HFF-Myc (cell line): ENCODE measurements at places on chromosomes 4 and X.

DNA sequence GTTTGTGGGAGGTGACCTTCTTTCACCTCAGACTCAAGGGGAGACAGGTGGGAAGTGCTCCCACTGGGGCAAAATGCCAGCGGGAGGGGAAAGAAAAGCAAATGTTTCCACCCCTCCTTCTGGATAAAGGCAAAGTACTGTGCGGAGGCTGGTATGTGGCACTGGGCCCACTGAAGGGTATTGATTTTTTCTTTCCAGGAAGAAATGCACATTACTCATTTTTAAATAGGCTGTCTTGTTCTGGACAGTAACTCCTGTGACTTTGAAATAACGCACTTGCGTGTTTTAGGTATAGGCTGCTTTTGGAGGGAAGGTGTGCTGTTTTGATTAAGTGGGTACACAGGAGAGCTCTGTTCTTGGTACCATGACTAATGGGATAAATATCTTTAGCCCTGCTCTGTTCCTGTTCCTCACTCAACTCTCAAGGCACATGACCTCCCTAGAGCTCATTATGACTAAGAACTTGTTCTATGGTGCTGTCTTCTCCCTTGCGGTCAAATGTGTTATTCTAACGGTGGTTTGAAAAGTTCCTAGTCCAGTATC lies 40.7 kb upstream of the MBTPS2 start:
- no peak for DNase-seq

DNA sequence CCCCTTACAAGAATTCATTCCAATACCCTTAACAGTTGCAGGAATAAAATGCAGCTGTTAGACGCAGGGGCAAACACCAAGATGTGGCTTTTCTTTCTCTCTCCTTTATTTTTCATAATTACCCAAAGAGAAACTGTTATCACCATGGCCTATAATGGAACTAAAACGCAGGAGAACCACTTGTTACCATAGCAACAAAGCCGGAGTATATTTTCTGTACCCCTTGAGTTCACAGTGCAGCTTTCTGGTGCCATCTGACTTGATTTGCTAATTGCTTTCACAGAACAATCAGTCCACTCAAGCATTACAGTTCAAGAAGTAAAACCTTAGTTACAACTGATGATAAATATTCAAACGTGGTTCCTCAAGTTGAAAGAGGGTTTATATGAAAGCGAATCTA lies 157.9 kb downstream of the AMELX start:
- DNase-seq: no peak

DNA sequence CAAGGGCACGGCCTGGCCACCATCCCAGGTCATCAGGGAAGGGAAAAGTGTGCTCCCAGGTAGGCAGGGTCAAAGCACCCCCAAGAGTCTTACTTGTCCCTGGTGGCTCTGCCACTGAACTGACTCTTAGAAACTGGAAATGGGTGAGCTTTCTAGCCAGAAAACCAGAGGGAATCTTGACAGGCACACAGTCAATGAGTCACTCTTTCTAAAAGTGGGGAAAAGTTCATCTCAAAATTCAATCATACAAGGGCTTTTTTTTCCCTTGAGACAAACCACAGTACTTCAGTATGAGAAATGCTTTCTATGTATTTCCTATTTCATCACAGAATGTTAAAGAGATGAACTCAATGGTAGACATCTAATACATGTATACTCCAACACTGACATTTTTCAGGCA lies 12.5 kb downstream of the HPF1 start:
- no peak for DNase-seq

- no peak for DNase-seq
These were observed 475.0 kb upstream of the PCDH7 start for GRCh38 chr4:30245140-30245539.

DNA sequence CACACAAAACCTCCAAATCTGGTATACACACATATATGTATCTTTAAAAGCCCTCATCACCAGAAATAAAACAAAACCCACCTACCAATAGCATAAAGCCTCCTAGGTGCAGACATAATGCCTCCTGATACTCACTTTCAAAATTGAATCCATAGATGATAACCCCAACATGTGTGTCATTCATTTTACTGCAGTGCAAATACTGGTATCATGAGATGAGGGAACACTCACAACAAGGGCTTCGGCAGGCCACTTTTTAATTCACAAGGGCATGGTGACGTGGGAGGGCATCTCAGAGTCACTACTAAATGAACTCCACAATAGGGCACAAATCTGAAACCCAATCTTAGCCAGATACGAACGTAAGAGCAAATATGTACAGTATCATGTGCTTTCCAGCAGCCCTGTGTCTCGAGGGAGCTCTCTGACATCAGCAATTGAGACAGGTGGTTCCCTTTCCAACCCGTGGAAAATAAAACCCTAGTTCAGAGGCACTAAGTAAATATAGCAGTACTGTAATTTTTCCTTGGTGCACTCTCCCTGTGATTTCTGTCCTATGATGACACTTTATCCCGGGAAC lies 14.1 kb upstream of the PPARGC1A start:
- no peak for DNase-seq

GRCh38 chr4:27017623-27018022 lies 157.0 kb downstream of the STIM2 start:
- DNase-seq: no peak

GRCh38 chr4:11608992-11609391 lies 180.3 kb upstream of the HS3ST1 start:
- DNase-seq: no peak

- DNase-seq: no peak
These were observed 42.5 kb downstream of the LANCL3 start for GRCh38 chrX:37613933-37614332.

DNA sequence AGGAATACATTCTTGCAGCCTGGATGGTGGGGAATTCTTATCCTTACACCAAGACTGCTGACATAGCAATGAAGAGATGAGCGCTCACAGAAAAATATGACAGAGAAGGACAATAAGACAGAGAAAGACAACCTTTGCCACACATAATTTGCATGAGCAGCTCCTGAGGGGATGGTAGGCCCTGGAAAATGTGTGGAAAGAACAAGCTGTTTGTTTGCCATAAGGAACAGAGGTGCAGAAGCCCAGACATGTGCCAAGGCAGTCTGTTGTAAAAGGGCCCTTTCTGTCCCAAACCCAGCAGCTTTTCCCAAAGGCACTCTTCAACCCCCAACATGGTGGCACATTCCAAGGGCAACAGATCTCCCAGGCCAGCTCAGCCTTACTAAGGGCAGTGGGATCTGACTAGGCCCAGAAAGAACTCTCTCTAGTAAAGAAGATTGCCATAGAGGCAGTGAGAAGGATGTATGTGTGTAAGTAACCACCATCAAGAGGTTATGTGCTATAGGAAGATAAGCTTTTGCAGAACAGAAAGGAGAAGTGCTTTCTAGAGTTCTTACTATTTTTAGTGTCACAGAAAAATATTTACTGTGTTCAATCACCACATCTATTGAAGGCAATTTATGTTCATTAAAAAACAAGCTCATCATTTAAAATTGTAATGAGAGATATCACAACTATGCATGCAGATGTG lies 287.0 kb upstream of the RASGEF1B start:
- no peak for DNase-seq

DNA sequence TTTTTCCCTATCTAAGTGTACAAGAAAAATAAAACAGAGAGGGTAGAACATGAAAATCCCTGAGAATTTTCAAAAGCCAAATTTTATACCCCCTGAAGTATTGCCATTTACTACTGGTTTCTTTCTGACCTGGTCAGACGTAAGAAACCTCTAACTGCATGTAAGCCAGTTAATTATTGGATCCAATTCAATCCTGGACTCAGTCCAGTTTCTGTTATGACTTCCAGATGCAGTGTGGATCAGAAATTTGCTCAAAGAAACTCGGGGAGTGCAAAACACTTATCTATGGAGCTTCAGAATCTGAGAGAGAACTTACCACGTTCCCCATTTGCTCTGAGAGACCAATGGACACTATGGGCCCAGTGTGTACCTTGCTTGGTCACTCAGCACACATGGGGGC lies 383.5 kb downstream of the KLHL4 start:
- DNase-seq: no peak

- no peak for DNase-seq
These were observed 32.4 kb downstream of the CLDN22 start for GRCh38 chr4:183287677-183288076.

DNA sequence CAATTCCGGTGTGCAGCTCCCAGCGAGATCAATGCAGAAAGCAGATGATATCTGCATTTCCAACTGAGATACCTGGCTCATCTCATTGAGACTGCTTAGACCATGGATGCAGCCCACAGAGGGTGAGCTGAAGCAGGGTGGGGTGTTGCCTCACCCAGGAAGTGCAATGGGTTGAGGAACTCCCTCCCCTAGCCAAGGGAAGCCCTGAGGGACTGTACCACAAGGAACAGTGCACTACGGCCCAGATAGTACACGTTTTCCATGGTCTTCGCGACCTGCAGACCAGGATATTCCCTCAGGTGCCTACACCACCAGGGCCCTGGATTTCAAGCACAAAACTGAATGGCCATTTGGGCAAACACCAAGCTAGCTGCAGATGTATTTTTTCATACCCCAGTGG lies 150.0 kb downstream of the TET2 start:
- no peak for DNase-seq

GRCh38 chr4:73378887-73379286 lies 25.2 kb upstream of the ALB start:
- DNase-seq: no peak

DNA sequence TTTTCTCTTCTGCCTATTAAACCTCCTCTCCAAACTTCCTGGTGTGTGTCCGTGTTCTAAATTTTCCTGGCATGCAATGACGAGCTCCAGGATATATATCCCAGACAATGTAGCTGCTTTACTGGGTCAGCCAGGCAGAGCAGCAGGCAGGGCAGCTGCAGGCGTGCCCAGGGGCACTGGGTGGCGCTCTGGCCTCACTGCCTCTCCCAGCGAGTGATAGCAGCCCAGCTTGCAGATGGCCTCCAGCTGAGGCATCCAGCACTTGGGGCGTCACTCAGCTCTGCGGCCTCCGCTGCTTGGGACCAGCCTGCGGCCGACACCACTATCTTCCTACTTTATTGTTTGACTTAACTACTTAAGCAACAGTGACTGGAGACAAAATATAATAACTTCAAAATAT lies 23.0 kb upstream of the UBA6 start:
- DNase-seq: no peak

- DNase-seq: no peak
These were observed 24.1 kb downstream of the CCDC149 start for GRCh38 chr4:24888475-24889344.

- DNase-seq: no peak
These were observed 105.0 kb upstream of the NR0B1 start for GRCh38 chrX:30414144-30414543.
